Femur (tissue), 1 donor: ENCODE measurements at places on chromosomes 3 and 15.

- no peak for DNase-seq
Measured at GRCh38 chr3:15291589-15292541, 40.5 kb downstream of the SH3BP5 start.

- DNase-seq: no peak
Measured at GRCh38 chr3:129007792-129008191, 6.7 kb downstream of the EFCC1 start.

DNA sequence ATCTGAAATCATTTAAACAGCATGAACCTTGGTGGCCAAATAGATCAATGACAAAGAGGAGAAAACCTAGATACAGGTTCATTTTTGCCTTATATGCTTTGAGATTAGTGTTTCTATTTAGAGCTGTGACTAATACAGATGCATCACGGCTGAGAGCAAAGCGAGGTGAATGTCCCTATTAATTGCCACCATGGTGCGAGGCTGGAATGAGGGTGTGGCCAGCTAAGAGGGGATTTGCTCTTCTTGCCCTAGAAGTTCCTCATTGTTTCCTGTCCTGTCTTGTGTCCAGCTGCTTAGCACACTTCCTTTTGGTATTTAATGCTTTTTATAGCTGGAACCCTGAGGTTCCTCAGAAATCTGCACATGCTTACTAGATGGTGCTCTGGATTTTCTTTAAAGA lies 339.1 kb upstream of the RGMA start:
- no peak for DNase-seq

DNA sequence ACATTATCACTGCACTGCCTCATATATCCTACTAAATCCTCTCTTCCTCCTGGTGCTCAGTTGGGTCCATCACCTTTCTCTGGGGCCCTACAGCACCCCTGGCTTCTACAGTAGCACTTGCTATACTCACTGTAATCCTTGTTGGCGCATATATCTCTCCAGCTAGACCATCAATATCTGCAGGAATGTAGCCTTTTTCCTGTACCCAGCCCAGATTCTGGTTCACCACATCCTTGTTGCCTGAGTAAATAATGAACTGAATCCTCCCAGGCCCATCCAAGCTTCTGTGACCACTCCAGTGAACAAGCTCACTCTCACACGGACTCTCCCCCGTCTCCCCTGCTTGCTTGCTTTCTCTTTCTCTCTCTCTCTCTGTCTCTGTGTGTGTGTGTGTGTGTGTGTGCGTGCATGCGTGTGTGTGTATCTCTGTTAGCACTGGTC lies 62.5 kb upstream of the LIPC start:
- peak; percentile 55 for DNase-seq

- peak; percentile 27 for DNase-seq
Measured at GRCh38 chr3:183515968-183516851, 39.3 kb downstream of the KLHL6 start.

GRCh38 chr15:58611731-58612676 lies 137.5 kb downstream of the ADAM10 start:
- DNase-seq: no peak

DNA sequence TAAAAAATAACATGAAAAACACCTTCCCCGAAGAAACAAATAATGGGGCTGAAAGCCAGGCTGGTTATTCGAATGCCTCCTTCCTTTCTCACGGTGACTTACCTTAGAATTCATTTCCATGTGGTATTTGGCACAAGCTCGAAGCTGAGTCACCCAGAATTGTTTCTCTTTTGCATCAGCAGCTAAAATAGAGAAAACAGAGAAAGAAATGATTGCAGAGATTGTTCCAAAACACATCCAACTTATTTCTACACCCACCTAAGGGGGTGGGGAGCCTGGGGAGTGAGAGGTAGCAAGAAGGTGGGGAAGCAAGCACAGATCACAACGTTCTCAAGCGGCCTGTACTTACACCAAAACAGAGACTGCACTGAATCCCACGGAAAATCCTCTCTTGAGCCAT lies 104.7 kb downstream of the OSBPL10 start:
- DNase-seq: no peak

GRCh38 chr3:54443561-54444161 lies 321.3 kb downstream of the CACNA2D3 start:
- no peak for DNase-seq

- DNase-seq: no peak
Measured at GRCh38 chr15:72962054-72962702, 90.1 kb upstream of the NEO1 start.

- no peak for DNase-seq
Measured at GRCh38 chr3:136465296-136465695, 215.2 kb downstream of the PCCB start.

DNA sequence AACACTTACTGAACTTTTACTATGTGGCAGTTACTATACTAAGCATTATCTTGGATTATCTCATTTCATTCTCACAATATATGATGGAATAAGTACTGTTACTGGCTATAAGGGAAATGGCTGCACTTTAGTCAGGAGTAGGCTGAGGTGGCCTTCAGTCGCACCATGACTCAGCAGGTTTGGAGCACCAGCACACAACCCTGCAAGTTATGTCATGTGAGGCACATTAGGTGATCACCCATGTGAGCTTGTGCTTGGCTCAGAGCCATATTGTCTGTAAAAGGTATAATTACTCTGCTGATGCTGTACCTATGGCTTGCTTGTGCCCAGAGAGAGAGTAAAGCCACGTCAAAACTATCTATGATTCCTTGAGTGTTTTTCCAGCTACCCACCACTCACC lies 54.1 kb upstream of the TIPARP start:
- DNase-seq: no peak

DNA sequence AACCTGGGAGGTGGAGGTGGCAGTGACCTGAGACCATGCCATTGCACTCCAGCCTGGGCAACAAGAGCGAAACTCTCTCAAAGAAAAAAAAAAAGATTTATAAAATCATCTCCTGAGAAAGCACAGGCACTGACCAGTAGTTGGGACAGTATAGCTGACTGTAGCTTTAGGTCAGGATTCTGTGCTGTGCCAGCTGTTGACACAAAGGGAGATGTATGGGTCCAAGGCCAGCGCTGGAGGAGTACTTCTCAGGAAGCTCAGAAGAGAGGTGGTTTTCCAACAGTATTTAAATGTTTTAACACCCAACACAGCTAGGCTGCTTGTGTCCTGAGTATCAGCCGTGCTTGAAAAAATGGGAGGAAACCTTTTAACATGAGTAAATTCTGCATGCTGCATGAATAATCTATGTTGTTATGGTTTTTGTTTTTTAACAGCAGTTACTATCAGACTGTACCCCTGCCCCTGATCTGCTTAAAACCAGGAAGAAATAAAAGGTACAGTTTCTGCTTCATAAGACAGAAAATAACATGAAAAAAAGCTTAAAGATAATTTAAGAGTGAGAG lies 6.5 kb downstream of the RAMAC start:
- DNase-seq: no peak

DNA sequence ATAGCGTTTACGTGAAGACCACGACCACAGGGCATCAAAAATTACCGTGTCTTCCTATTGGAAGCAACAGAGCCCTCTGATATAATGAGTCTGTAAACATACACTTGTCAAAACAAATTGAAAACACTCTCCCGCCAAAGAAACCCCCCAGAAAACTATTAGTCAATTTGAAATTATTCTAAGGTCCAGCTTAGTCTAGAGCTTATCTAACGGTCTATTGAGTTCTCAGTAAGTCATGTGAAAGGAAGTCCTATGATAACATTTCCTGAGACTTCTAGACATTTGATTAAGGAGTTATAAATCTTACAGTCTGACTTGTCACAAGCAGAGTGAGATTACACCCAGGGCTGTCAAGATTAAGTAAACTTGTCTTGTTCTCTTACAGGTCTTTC lies 356.3 kb downstream of the FOXP1 start:
- no peak for DNase-seq

DNA sequence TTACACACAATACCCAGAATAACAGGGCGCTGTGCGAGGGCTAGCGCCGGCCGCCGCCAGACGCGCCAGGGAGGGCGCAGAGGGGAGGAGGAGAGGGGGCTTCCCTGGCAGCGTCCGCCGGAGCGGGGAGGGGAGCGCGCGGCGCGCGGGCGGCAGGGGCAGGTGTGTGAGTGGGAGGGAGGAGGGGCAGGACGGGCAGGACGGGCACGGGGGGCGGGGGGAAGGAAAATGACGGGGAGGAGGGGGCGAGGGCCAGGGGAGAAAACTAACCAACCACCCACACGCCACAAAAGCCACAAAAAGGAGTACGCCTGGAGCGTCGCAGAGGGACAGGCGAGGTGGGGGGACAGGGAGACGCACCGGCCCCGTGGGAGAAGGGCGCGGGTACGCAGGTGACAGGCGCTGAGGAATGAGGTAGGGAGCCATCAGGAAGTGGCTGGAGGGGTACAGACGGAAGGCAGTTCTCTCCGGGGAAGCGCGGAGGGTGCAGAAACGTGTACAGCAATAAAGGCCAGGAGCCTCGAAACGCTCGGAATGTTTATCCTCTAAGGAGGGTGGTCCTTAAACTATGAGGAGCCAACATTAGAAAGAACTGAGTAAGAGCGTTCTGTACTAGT lies 610 bp upstream of the SATB1 start:
- DNase-seq: peak; percentile 77

GRCh38 chr3:23567917-23568316 lies 237.8 kb upstream of the UBE2E1 start:
- peak; percentile 46 for DNase-seq

- no peak for DNase-seq
Measured at GRCh38 chr3:149011676-149012075, 20.3 kb downstream of the GYG1 start.

GRCh38 chr15:78626381-78626995 lies 5.7 kb upstream of the CHRNA3 start:
- no peak for DNase-seq

GRCh38 chr3:19931180-19931692 lies 2.8 kb downstream of the EFHB start:
- peak; percentile 22 for DNase-seq

DNA sequence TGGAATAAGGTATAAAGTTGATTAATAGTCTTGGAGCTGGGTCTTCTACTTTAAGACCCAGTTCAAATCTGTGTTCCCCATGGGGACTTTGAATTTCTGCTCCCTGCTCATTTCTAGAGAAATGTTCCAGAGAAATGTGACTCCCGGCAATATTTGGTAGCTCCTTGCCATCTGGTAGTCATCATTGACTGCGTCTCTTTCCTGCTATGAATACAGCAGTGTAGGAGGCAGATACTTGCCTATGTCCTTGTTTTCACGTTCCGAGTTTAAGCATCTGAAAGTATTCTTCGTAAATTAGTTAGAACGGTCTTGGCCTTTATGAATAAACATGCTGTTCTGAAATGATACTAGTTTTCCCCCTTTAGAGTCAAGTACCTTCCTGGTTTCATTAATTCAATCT lies 352.9 kb downstream of the PTPRG start:
- peak; percentile 33 for DNase-seq

DNA sequence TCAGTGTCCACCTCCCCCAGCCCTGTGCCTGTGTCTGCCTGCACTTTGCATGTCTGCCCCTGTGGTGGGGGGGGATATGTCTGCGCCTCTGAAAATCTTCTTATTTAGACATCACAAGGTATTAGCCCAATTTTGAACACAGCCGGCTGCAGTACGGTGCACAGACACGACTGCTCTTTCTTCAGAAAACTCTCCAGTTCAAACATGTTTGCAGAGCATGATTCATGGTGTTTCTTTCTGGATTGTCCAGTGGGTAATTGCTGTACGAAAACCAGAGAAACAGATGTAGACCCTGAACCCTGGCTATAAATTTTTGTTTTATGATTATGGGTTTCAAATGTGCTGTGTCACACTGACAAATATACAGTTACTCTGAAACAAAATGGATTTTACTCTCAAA lies 3.4 kb upstream of the RARB start:
- peak; percentile 47 for DNase-seq

DNA sequence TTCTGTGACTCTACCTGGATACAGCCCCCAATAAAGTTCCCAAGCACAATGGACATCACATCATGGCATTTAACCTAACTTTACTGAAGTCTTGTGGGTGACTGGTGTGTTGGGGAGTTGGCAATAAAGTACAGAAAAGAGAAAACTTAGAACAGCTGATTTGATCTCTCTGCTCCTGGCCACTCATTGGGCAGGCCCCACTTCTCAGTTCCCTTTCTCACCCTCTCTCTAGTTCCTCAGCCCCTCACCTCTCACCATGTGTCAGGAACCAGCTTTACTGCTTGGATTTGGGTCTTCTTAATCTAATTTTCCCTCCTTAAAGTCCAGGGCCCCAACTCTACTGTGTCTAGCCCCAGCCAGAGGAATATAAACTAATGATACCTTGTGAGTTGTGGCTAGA lies 713 bp upstream of the MUC13 start:
- no peak for DNase-seq

GRCh38 chr3:154971341-154971740 lies 108.8 kb upstream of the MME start:
- DNase-seq: no peak

- DNase-seq: peak; percentile 9
Measured at GRCh38 chr15:100727291-100727851, 125.0 kb downstream of the ASB7 start.

- DNase-seq: peak; percentile 37
Measured at GRCh38 chr15:62781081-62781497, 261.5 kb upstream of the TPM1 start.

- no peak for DNase-seq
Measured at GRCh38 chr3:156181509-156181908, 61.1 kb downstream of the KCNAB1 start.

DNA sequence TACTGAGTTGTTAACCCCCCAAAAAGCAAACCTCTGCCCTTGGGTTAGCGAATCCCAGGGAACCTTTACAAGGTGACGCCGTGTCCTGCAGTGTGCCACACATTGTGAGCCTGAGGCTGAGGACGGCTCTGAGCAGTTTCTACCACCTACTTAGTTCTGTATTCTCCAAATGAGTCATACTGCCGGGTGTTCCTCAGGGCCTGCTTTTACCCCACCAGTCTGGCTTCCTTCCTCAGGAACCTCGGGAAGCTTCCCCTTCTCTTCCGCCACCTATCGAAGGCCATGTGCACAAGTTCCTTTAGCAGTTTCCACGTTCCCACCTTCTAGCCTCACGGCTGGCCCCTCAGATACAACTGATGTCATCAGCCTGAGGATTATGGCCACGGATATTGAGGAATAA lies 384.0 kb upstream of the TPM1 start:
- no peak for DNase-seq

GRCh38 chr15:100780208-100780800 lies 99.3 kb upstream of the ALDH1A3 start:
- DNase-seq: peak; percentile 6
